Osteocyte (in vitro differentiated cells): ENCODE measurements at places on chromosomes 1 and 21. TPM values are rescaled to one million over a fixed set of nuclear protein-coding genes. Genes with fewer than 3 reads are reported as not detected.
A peak's percentile ranks its signal among the peaks of the same experiment; 100 is the strongest.

OPRD1 gene
- 0.27 and 0.34 TPM in 2 replicates for total RNA-seq

SPATA46 gene
- not detected in 2 replicates for total RNA-seq

- peaks cover 61% of the 10 kb centered on the region for H3K4me1 ChIP-seq
- H3K36me3 ChIP-seq = no peaks in the 10 kb centered on the region
- no peaks in the 10 kb centered on the region for H3K27me3 ChIP-seq
- no peak overlapping the region for H3K4me3 ChIP-seq
- peak overlapping the region; percentile 85 for H3K27ac ChIP-seq
- no peak for DNase-seq
Measured at GRCh38 chr1:183272390-183272848, 86.4 kb downstream of the LAMC2 start.

GRCh38 chr1:107228704-107229371, 88.0 kb downstream of the NTNG1 start:
- H3K27me3 ChIP-seq = no peaks in the 10 kb centered on the region
- H3K4me3 ChIP-seq = no peak overlapping the region
- no peak for DNase-seq
